ENCODE measurements at places on chromosomes 1 and 21.

DNA sequence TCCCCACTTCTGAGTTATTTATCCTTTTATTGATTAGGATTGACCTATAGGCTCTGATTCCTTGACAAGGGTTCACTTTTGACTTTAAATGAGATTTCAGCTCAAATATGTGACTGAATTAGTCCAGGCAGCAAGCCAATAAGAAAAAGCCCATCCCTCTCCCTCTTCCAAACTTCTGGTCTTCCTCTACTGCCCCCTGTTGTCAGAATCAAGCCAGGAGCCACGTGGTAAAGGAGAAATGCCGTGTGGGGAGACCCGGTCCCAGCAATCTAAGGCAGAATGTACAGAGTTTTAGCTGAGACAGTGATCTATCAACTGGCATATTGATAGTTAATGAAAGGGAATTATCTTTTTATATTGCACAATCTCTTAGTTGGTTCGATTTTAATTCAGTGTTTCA, 5.2 kb downstream of the ADAMTS5 start:
- DNase-seq, result no peak

DNA sequence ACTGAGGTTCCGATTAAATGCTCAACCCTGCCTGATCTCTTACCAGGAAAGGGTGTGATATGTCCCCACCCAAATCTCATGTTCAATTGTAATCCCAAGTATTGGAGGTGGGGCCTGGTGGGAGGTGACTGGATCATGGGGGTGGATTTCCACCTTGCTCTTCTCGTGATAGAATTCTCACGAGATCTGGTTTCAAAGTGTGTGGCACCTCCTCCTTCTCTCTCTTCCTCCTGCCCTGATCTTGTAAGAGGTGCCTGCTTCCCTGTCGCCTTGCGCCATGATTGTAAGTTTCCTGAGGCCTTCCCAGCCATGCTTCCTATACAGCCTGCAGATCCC, 34.9 kb downstream of the RSPH1 start:
- no peak for DNase-seq

- DNase-seq, result no peak
Observed at GRCh38 chr1:175216444-175216843, 23.9 kb upstream of the KIAA0040 start.

DNA sequence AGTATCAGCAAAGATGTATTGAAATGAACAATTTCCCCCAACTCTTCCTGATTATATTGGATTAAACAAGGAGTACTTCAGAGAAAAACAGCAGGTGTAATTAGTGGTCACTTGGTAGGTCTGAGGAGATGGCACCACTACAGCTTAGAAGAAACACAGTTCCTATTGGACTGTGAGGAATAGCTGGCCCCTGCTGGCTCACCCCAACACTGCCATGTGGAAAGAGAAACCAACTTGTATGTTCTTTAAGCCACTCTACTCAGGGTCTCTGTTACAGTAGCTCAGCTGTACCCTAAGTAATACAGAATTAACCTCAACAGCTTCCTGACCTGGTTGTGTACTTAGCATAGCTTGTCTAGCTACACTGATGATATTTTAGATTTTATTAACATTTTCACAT, 26.5 kb upstream of the MTR start:
- DNase-seq, result no peak

GRCh38 chr1:56877973-56878372, 23.4 kb downstream of the C8A start:
- DNase-seq, result peak; percentile 59

- DNase-seq, result no peak
Observed at GRCh38 chr1:157236072-157236471, 97.9 kb upstream of the ETV3 start.

DNA sequence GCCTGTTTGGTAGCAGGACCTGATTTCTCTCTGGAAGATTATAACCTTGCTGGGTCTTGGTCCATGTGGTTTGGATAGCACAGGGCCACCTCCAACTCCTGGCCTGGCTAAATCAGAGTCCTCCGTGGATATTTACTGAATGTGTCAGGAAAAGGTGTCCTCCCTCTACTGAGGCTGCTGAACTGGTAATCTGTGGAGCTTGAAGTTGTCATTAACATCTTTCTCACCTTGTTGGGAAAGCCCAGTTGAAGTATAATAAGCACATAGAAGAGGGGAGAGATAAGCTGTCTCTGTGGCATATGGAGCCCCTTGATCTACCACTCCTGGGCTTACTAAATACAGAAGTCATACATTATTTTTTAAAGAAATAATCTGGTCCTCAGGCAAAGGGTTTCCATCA, 294.3 kb upstream of the B3GALT2 start:
- DNase-seq, result no peak

DNA sequence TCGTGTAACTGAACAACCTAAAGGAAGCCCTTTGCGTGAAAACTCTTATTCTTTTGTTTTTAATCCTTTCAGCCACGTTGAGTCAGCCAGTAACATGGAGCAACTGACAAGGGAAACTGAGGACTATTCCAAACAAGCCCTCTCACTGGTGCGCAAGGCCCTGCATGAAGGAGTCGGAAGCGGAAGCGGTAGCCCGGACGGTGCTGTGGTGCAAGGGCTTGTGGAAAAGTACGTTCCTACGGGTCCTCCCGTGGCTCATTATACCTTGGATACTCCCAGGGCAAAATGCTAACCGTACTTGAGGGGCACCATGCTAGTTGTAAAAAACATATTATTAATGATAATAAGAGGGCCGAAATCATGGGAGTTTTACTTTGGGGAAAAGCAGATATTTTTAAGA, 49.4 kb downstream of the LAMC2 start:
- DNase-seq, result no peak

DNA sequence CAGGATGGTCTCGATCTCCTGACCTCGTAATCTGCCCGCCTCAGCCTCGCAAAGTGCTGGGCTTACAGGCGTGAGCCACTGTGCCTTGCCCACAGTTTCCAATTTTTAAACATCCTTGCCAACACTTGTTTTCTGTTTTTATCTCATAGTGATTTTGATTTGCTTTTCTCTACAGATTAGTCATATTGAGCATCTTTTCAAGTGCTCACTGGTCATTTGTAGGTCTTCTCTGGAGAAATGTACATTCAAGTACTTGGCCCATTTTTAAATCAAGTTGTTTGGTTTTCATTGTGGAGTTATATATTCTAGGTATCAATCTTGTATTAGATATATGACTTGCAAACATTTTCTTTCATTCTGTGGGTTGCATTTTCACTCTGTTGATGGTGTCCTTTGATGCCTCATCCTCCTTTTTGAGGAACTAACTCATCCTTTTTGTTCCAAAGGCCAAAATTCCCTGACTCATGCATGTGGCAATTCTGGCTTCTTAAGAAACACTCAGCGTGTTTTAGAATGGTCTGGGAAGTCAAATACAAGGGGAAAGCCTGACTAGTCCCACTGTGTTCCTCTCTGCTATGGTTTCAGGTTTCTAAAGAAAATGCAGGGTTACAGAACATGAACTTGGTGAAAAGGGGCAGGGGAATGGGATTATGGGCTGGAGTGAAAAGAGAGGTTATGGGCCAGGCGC, 37.3 kb downstream of the PTAFR start:
- no peak for DNase-seq

DNA sequence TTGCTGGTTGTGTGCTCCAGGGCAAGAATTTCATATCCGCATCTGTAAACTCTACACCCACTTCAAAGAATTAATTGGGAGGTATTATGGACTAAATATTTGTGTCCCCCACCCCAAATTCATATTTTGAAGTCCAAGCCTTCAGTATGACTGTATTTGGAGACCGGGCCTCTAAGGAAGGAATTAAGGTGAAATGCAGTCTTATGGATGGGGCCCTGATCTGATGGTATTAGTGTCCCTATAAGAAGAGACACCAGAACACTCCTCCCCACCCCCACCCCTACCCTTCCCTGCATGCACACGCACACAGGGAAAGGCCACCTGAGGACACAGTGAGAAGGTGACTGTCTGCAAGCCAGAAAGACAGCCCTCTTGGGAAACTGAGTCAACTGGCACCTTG, 332.4 kb downstream of the RPS6KC1 start:
- DNase-seq, result no peak

DNA sequence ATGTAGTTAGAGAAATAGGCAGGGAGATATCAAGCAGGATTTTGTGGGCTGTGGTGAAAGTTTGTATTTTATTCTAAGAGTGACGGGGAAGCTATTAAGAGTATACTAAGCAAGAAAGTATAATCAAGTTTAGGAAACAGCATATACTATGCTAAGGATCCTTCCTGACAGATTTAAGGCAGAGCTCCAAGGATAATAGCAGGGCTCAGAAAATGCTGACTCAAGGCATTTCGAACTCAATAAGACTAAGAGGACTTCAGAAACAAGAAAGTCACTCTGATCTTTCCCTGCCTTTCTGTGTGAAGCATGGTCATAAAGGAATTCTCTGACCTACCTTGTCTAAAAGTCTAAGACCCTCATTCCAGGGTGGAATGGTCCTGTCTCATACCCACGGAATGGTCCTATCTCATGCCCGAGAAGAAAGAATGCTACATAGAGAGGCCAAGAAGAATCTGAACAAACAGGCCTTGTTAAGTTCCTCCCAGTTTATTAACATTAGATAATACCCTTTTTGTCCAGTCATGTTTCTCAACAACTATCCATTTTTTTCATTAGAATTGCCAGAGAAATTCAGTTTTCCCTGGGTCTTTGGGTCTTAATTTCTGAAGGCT, 59.1 kb downstream of the HFM1 start:
- no peak for DNase-seq

DNA sequence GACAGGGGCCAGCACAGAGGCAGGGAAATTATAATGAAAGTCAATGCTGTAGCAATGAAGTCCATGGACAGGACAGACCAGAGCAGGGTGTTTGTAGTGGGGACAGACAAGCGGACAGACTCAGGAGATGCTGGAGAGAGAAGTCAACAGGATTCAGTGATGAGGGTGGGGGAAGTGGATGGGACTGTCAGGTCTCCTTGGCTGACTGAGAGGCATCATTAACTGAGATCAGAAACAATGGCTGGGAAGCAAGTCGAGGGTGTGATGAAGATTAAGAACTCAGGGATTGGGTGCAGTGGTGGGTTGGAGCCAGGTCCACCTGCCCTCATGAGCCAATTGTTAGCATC, 25.5 kb downstream of the CD58 start:
- no peak for DNase-seq

DNA sequence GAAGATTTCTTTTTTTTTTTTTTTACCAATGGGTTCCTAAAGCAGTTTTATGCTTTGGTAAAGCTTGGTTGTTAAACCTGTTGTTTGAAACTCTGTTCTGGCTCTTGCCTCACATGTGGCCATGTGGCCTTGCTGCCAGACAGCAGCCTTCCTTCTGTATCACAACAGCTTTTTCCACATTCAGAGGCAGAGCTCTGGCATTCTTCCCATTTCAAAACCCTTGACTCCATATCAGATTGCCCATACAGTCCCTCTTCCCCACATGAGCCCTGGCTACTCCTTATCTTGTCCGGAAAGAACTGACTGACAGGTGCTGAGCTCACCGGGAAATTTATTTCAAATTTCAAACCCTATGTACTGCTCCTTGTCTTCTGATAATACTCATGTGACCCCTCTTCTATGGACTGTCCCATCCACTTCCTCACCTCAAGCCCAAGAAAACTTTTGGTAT, 38.5 kb upstream of the LAX1 start:
- peak; percentile 7 for DNase-seq

GRCh38 chr1:115710859-115711624, 57.5 kb downstream of the CASQ2 start:
- no peak for DNase-seq

GRCh38 chr1:178055779-178056471, 38.0 kb upstream of the RASAL2 start:
- no peak for DNase-seq

- DNase-seq, result no peak
Observed at GRCh38 chr1:33586106-33586505, 113.7 kb downstream of the ZSCAN20 start.

- no peak for DNase-seq
Observed at GRCh38 chr1:36084497-36085115, 712 bp downstream of the TEKT2 start.

Measured in NCI-H1105 (cell line).